ENCODE measurements at places on chromosomes 13 and 19.
A peak's percentile ranks its signal among the peaks of the same experiment; 100 is the strongest.

DNA sequence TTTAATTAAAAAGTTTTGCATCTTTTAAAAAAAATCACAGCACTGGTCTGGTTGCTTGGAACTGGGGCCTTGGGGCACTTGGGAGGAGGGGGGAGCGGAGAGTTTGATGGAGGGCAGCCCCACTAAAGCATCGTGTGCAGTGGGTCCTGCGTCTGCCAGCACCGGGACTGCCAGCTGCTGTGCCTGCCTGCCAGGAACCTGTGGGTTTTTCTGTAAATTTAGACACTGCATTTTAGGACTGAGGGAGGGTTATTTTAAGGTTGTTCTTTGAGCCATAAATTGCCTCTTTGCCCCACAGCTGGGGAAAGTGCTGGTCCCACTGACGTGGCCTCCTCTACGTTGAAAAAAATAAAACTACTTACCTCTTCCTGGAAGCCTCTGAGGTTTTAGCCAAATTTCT, 2.9 kb downstream of the KLF2 start:
- no peak for DNase-seq

GRCh38 chr13:27302643-27303262, 32.1 kb downstream of the RASL11A start:
- DNase-seq: no peak

GRCh38 chr13:92836171-92836570, 390.4 kb upstream of the GPC6 start:
- DNase-seq: no peak

- no peak for DNase-seq
These were observed 10.8 kb downstream of the CUL4A start for GRCh38 chr13:113220141-113220598.

DNA sequence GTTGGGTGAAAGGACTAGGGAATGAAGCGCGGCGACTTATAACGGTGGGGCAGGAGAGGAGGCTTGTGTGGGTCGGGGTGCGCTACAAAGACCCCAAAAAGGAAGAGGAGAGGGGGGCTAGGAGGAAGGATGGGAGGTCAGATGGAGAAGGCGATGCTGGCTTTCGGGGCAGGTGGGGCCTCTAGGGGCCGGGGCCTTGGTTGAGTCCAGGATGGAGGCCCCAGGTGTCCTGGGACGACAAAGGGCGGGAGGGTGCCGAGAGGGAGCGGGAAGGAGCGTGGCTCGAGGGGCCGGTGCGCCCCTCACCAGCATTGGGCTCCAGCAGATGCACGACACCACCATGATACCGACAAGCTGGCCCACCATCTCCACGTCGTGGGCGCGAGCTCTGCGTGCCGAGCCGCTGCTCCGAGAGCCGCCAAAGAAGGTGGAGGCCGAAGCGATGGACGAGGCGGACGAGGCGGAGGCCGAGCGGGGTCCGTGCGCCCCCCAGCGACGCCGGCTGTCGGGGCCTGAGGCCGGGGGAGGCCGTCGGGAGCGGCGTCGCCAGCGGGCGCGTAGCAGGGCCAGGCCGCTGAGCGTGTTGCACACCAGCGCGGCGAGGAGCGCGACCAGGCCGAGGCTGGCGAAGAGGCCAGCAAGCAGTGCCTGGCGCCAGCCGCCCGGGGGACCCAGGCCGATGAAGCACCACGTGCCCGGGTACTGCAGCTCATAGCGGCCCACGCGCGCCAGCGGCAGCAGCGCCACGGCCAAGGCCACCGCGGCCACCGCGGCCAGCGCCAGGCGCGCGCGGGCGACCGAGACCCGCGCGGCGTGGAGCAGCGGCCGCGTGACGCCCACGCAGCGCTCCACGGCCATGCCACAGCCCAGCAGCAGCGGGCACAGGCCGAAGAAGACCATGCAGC, 1.8 kb downstream of the PTGER1 start:
- no peak for DNase-seq

DNA sequence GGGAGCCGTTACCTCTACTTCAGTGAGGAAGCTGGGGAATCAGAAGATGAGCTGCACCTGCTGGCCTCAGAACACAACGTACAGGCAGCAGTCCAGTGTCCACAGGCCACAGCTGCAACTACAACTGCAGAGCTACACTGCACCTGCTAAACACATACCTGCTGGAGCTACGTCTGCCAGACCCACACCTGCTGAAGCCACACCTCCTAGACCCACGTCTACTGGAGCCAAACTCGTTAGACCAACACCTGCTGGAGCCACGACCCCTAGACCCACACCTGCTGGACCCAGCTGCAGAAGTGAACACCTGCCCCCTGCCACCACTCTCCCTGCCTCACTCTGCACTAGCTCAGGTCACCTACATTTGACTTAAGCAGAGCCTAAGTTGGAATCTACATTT, 169.9 kb downstream of the USP12 start:
- no peak for DNase-seq

DNA sequence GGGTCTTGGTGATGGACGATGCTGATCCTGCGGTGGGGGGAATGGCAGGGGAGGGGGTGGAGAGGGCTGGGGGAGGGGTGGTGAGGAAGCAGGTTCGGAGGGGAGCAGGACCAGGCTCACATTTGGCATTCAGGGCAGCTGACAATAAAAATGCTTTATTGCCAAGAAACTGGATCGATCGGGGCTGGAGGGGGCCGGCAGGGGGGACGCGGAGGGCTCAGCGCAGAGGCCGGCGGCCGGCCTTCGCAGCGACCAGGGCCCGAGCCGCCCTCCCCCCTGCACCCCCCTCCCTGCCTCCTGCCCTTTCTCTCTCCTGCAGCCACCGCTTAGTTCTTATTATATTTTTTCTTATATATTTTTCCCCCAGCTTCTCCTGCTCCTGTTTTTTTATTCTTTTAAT, 18.1 kb upstream of the POU2F2 start:
- DNase-seq: no peak

DNA sequence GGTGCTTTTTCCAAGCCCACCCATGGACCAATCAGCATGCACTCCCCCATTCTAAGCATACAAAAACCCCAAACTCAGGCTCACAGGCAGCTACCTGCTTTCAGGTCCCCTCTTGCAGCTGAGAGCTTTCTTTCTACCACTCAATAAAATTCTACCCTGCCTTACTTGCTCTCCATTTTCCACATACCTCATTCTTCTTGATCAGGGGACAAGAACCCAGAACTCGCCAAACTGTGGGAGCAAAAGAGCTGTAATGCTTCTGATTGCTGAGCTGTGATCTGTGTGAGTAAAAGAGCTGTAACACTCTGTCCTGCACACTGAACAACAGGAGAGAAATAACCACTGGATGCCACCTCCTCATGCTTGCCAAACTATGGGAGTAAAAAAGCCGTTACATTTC, 972.1 kb downstream of the SLITRK5 start:
- DNase-seq: no peak

GRCh38 chr19:11555246-11555645, 3.8 kb downstream of the ELOF1 start:
- no peak for DNase-seq

GRCh38 chr13:46749951-46750350, 47.0 kb downstream of the ESD start:
- no peak for DNase-seq

GRCh38 chr19:58519087-58519354, 589 bp downstream of the ZBTB45 start:
- DNase-seq: peak; percentile 29

DNA sequence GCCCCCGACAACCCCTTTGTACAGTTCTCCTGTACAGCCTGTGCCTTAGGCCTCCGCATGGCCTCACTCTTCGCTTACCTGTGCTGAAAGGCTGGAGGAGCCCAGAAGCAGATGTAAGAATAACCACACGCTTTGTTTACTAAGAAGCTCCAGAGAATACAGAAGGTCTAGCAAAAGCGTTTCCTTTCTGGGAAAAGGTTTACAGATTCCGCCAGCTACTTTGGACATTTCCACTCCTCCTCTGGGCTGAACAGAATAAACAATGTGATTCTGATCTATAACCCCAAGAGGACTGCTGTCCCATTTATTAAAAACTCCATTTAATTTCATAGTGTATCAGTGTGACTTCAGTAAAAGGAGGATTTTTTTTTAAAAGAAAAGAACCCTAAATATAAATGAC, 339.2 kb downstream of the DNAJC15 start:
- no peak for DNase-seq

GRCh38 chr13:34772881-34773280, 169.2 kb upstream of the NBEA start:
- no peak for DNase-seq

GRCh38 chr19:40190891-40191835, at the start of gene MAP3K10:
TSS of gene MAP3K10 (plus strand) at chr19:40191426. CDS start at chr19:40192032, 606 bp downstream.
- peak; percentile 79 for DNase-seq

GRCh38 chr19:690203-690602, 5.0 kb downstream of the PRSS57 start:
- DNase-seq: no peak

- DNase-seq: no peak
These were observed 34.2 kb downstream of the NALCN start for GRCh38 chr13:101382086-101382485.

DNA sequence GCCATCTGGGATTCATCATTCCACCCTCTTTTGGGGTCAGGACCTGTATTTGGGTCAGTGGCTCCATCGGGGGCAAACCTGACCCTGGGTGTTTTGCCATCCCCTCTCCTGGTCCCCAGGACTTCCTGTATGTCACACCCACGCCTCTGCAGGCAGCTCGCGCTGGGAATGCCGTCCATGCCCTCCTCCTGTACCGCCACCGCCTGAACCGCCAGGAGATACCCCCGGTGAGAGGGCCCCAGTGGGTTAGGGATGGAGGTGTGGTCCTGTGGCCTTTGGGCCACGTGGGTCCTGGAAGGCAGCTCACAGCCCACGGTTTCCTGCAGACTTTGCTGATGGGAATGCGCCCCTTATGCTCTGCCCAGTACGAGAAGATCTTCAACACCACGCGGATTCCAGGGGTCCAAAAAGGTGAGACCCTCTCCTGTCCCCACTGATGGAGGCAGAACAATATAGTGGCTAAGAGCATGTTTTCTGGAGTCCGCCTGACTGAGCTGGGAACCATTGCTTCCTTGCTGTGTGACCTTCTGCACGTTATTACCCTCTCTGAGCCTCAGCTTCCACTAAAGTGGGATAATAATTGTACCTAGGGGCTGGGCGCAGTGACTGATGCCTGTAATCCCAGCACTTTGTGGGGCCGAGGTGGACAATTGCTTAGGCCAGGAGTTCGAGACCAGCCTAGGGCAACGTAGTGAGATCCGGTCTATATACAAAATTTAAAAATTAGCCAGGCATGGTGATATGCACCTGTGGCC, 14.1 kb downstream of the CPT1C start:
- no peak for DNase-seq

DNA sequence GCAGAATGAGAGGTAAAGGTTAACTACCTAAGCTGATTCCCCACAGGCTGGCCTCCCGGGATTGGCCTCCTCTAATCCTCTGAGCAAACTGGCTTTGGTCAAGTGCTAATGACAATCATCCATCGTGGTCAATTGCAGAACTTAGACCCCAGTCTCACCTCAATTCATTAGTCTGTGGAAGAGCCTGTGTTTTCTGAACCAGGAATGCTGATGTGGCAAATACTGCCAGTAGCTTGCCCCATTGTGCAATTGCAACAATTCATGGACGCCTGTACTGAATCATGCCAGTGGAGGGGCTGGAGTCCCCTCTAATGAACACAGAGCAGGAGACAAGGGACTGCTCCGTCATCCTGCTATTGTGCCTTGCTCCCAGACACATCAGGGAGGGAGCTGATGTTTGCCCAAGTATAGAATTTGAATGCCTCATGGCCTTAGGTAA, 1256.5 kb downstream of the EFNB2 start:
- no peak for DNase-seq

DNA sequence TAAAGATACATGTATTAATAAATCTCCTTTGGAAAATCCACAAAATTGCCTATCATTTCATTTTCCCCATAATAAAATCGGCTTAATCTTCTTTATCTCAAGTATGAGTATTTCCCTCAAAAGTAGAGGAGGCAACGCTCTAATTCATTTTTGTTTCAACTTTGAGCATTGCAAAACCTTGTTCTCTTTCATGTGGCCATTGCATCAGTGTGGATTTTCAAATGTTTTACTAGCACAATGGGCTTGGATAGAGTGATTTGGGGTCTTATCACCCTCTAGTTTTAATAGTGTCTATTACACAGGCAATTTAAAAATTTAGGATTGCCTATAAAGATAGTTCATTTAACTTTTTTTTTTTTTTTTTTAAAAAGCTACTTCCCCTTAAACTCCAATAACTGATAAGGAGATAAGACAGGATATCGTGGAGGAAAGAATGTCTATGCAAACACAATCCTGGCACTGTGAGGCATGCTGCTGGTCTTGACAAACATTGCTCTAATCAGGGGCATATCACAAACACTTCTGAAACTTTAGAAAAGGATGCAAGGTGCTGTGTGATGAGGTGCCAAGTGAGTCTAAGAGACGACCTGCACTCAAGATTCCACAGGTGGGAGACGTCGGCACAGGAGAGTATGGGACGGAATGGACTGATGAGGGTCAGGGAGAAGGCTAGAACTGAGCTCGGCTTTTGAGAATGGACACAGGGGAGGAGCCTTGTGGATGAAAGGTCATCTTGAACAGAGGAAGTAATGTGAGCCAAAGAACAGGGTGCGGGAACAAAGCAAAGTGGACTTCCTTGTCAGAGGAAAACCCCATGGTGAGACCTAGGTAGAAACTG, 199.7 kb downstream of the IRS2 start:
- no peak for DNase-seq

DNA sequence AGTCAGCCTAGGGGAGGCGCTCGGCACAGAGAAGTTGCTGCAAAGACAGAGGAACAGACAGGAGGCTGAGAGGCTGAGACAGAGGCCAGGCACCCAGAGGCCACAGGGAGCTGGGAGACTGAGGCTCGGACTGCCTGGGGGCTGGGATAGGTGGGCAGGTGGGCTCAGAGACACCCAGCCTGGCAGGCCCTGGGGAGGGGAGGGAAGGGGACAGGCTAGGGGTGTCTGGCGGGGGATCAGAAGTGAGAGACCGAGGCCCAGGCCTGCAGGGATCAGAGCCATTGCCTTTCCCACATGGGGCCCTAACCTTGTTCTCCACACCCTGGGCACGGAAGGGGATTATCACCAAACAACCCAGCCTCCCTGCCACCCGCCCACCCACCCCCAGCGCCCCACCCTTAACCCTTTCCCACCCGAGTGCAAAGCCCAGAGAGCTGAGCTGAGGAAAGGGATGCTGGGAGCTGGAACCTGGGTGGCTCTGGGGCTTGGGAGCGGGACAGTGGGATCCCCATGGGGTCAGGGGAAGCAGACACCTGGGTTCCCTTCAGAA, 1.3 kb downstream of the NTN5 start:
- DNase-seq: no peak

DNA sequence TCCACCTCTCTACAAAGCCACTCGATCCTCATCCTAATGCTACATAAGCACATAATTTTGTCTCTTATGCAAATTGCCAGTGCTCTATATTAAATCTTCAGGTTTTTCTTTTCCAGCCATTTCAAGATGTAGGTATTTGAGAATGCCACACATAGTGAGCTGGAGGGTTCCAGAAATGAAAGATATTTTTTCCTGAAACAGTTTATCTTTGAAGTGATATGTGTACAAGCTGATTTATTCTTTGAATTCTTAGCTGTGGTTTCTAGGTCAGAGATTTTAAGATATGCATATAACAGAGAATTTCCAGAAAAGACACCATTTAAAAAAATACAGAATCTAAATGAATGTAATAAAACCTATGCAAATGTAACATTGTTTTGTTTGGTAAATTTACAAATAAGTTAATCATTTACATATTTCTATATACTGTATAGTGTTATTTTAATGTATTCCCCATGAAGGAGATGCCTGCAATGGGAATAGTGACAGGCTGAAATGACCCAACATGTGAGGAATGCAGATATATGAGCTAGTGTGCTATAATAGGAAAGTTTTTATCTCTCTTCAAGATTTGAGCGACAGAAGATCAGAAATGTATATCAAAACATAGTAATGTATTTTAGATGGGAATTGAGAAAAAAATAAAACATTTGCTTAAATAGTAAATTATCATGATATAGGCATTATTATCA, 570.2 kb downstream of the SLITRK1 start:
- DNase-seq: no peak

All from stimulated activated CD8-positive, alpha-beta memory T cell treated with anti-CD3 and anti-CD28 coated beads, Interleukin-2, amount 100 ng/mL, for 48 hours (primary cell).